ENCODE measurements at places on chromosomes 2 and 18. TPM values are rescaled to one million over a fixed set of nuclear protein-coding genes. Genes with fewer than 3 reads are reported as not detected.

The CAPN14 gene
- 0.40 TPM for total RNA-seq

The RUFY4 gene
- not detected for total RNA-seq

DNA sequence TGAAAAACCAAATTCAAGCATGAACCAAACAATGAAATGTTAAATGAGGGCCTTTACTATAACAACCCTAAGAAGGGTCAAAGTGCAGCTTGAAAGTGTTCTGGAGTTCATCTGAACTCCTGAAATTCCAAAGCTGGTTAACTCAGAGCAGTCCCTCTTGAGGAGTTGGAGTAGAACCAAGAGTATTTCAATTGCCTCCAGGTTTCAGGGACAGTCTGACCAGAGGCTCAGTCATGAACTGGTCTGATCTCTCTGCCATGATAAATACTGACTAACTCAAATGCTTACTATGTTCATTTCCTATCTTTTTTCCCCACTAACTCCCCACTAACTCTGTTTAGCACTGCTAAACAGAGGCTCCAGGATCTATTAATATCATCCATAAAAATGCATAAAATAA is 2.7 kb downstream of the STARD7 start:
- DNase-seq: no peak
- peak overlapping the region; percentile 1 for H3K27ac ChIP-seq
- H3K36me3 ChIP-seq: peaks cover 3% of the 10 kb centered on the region
- H3K27me3 ChIP-seq: no peaks in the 10 kb centered on the region

GRCh38 chr2:232402518-232402917 is 4.1 kb upstream of the ALPG start:
- H3K4me3 ChIP-seq: no peak overlapping the region
- H3K27me3 ChIP-seq: no peaks in the 10 kb centered on the region
- DNase-seq: no peak
- no peaks in the 10 kb centered on the region for H3K36me3 ChIP-seq
- no peaks in the 10 kb centered on the region for H3K4me1 ChIP-seq

DNA sequence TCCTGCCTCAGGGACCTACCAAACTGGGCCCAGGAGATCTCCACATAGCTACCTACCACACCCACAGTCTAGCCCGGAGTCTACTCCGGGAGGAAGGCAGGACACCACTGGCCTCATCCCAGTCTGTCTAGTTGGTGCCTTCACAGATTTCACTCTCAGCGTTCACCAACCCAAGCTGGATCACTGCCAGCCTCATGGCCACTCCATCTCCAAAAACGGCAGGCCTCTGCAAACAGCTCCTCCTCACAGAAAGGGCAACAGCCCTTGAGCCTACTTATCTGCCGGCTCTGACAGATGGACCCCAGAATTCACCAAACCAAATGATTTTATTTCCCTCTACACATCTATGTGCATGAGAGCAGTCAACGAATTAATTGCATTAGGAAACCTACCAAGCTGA is 61.3 kb downstream of the NCKAP5 start:
- H3K36me3 ChIP-seq: no peaks in the 10 kb centered on the region
- H3K27ac ChIP-seq: no peak overlapping the region
- H3K27me3 ChIP-seq: no peaks in the 10 kb centered on the region
- H3K4me1 ChIP-seq: no peaks in the 10 kb centered on the region

- DNase-seq: no peak
- no peaks in the 10 kb centered on the region for H3K4me1 ChIP-seq
- H3K27me3 ChIP-seq: no peaks in the 10 kb centered on the region
- no peak overlapping the region for H3K4me3 ChIP-seq
Observed at GRCh38 chr2:147214914-147215313, 629.9 kb upstream of the ACVR2A start.

DNA sequence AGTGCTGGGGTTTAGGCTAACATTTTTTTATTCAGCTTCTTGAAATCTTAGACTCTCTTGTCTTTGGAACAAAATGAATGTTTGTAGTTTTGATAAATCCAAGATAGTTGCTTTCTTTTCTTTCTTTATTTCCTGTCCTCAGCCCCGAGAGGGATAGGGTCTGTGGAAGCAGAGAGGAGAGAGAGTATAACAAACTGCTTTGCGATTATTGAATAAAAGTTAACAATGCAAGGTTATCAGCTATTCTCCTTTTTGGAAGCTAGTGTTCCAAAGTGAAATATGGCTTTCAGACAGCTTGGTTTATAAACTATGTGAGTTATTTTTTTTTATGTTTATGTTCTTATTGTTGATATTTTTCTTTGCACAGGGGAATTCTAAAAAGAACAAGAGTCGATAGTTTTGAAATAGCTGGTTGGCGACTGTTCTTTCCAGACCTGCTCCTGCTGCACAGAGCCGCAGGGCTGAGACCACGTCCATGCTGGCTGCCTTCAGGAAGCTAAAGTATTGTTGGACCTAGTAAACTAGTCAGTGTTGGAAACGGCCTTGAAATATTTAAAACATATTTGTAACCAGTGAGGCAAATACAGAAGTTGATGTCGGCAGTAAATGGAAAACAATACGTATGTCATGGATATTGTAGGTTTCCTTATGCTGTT is 15.5 kb upstream of the STON1 start:
- H3K27me3 ChIP-seq: no peaks in the 10 kb centered on the region
- H3K4me1 ChIP-seq: no peaks in the 10 kb centered on the region
- peaks cover 18% of the 10 kb centered on the region for H3K36me3 ChIP-seq
- no peak overlapping the region for H3K4me3 ChIP-seq
- DNase-seq: no peak

GRCh38 chr2:100268986-100269385 is 53.3 kb downstream of the LONRF2 start:
- H3K27ac ChIP-seq: no peak overlapping the region
- H3K4me1 ChIP-seq: no peaks in the 10 kb centered on the region
- DNase-seq: no peak
- H3K27me3 ChIP-seq: no peaks in the 10 kb centered on the region
- H3K36me3 ChIP-seq: no peaks in the 10 kb centered on the region

- DNase-seq: no peak
- no peak overlapping the region for H3K27ac ChIP-seq
- H3K4me3 ChIP-seq: no peak overlapping the region
- H3K4me1 ChIP-seq: peaks cover 5% of the 10 kb centered on the region
Observed at GRCh38 chr2:237625777-237626176, 1.6 kb upstream of the LRRFIP1 start.

GRCh38 chr2:11742317-11742701 is 4.1 kb upstream of the LPIN1 start:
- peaks cover 30% of the 10 kb centered on the region for H3K4me1 ChIP-seq
- H3K27ac ChIP-seq: no peak overlapping the region
- H3K27me3 ChIP-seq: no peaks in the 10 kb centered on the region
- H3K4me3 ChIP-seq: no peak overlapping the region

DNA sequence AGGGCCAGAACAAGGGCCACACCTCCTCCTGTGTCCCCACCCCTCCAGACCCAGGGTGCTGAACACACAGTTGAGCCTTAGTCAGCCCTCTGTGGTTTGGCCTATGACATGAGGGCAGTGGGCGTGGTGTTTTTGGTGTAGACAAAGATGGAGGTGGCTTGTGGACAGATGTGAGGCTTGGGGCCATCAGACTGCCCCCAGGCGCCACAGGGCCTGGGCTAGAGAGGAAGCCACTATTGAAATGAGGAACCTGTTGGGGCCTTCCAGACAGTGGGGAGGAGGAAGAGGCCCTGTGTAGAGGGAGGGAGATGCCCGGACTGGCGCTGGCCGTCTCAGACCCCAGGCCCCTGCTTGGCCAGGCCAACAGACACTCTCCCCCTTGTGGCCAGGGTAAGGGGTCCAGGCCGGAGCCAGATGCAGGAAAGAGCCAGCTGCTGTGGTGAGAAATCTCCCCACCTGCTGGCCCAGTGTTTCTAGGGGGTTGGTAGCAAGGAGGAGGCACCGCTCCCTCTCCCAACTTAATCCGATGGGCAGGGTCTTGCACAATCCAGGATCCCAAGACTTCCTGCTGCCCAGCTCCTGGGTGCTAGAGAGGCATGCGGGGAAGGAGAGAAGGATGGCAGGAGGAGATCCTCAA is 53.8 kb downstream of the SMAD7 start:
- no peak overlapping the region for H3K4me3 ChIP-seq
- no peaks in the 10 kb centered on the region for H3K36me3 ChIP-seq
- DNase-seq: no peak
- H3K27me3 ChIP-seq: no peaks in the 10 kb centered on the region
- H3K27ac ChIP-seq: no peak overlapping the region
